ENCODE measurements at places on chromosomes 1 and 21. TPM values are rescaled to one million over a fixed set of nuclear protein-coding genes. Genes with fewer than 3 reads are reported as not detected.

DNA sequence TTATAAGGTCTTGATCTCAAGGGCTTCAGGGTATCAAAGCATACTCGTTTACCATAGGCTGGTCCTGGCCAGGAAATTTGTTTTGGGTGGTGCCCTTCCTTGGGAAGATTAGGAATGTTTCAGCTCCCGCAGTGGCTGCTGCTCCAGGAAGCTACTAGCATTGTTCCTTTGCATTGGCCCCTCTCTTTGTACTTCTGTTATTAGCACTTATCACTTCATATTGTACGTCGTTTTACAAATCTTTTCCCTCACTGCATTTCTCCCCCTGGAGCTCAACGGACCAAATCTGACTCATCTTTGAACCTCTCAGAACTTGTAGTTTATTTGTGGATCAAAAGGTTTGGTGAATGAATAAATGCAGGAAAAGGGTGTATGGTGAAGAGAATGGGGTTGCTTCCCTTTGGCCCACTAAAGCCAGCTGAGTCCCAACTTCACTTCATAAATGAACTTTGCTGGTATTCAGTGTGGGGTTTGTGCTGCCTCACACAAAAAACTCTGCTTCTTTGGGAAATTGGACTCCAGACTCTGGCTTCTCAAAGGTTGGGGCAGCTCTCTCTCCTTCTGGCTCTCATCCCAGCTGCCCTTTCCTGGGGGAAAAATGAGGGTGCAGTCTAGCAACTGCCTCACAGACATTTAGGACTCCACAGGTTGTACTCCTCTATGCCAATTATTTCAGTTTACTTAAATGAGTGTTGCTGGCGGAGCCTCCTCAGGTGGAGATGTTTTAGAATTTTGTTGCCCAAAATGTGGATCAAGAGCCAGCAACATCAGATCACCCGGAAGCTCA, 5.9 kb downstream of the GNAT2 start:
- no peak for DNase-seq

GRCh38 chr1:225812488-225813213, 2.7 kb downstream of the EPHX1 start:
- DNase-seq = no peak

GRCh38 chr1:178530037-178530402, 17.1 kb downstream of the TEX35 start:
- DNase-seq = no peak

DNA sequence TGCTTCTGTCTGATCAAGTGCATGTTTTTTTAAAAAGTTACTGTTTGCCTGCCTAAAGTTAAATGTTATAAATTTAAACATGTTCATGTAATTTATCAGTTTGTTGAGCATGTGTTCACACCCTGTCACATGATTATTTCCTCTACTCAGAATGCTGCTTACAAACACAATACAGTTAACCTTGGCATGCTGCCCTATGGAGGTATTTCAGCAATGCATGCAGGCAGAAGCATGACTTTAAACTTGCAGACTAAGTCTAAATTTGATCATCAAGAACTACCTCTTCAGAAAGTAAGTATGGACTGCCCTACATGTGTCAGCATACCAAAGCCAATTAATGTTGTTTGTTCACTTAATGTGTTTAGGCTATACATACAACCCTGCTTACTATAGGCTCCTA, 161.6 kb downstream of the LRRC40 start:
- no peak for DNase-seq

GRCh38 chr1:20449735-20450311, 36.2 kb downstream of the CAMK2N1 start:
- no peak for DNase-seq

TMPRSS3 gene
- total RNA-seq = not detected

- no peak for DNase-seq
Measured at GRCh38 chr1:21783679-21784603, 992 bp upstream of the USP48 start.

CD48 gene
- total RNA-seq = not detected

DNA sequence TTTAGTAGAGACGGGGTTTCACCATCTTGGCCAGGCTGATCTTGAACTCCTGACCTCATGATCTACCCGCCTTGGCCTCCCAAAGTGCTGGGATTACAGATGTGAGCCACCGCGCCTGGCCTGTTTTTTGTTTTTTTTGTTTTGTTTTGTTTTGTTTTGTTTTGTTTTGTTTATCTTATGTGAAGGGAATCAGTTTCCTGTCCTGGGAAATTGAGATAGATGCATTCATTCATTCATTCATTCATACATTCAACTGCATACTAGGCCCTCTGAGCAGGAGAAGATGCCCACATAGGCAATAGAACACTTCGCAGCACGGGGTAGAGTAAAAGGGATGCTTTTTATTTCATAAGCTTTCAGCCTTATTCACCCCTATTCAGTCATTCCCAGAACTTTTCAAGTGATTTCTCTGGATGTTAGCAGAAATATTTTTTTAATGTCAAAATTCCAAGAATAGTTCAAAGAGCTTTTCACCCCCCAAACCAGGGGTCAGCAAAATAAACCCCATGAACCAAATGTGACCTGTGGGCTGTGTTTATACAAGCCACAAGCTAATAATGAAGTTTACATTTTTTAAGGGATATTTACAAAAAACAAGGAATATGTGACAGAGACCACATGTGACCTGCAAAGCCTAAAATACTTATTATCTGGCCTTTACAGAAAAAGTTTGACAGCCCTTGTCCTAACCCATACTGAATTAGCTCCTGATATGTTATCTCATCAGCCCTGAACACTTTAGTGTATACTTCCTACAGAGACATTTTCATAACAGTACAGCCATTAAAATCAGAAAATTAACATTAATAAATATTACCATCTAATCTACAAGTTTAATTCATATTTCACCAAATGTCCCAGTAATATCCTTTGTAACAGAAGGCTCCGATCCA, 127.1 kb downstream of the MAST2 start:
- DNase-seq = no peak

NBPF4 gene
- total RNA-seq = not detected

GRCh38 chr21:19878133-19878532, 1120.1 kb upstream of the NCAM2 start:
- no peak for DNase-seq

GRCh38 chr1:14761291-14762153, 163.0 kb downstream of the KAZN start:
- DNase-seq = no peak

GRCh38 chr1:28644494-28644893, 1.6 kb upstream of the TAF12 start:
- no peak for DNase-seq

SLFNL1 gene
- 0.37 TPM for total RNA-seq

ARHGEF10L gene
- 20.4 TPM for total RNA-seq

DNA sequence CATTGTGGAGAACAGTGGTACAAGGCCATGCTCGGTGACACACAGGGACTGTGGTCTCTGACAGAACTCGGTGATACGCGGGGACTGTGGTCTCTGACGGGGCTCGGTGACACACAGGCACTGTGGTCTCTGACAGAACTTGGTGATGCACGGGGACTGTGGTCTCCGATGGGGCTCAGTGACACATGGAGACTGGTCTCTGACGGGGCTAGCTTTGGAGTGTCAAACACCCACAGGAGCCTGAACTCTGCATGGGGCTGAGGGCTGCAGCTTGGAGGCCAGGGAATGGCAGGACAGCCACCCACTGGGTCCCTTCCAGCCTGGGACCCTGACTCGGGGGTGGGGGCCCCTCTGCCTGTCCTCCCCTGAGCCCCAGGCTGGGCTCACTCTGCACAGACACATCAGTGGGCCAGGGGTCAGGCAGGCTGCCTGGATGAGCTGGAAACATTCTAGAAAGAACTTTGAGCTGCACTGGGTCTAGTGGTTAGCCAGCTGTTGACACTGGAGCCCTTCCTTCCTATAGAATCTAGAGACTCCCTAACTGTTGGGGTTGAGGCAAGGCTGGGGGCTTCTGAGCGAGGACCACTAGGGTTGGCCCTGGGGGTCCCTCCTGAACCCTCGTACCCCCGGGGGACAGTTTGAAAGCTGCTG, 49.8 kb downstream of the DISP3 start:
- no peak for DNase-seq

All from neural crest cell (in vitro differentiated cells).